ENCODE measurements at places on chromosomes 3 and 15.

DNA sequence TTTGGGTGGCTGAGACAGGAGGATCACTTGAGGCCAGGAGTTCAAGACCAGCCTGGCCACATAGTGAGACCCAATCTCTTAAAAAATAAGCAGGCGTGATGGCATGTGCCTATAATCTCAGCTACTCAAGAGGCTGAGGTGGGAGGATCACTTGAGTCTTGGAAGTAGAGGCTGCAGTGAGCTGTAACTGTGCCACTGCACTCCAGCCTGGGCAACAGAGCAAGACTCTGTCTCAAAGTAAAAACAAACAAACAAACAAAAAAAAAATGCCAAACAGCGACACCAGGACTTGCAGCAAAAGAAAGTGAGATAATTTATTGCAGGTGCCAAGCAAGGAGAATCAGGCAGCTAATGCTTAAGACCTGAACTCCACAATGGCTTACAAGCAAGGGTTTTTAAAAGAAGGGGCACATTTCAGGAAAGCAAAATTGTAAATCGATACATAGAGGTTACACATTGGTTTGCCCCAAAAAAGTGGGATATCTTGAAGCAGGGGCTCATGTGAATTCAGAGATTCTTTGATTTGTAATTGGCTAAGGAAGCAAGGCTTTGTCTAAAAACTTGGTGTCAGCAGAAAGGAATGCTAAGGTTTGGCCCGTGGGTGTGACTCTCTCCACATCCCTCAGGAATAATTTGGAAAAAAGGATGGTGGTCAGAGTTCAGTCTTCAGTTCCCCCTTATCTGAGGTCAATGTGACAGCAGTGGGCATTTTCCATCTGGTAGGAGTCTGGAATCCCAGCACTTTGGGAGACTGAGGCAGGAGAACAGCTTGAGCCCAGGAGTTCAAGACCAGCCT is 5.2 kb upstream of the MPI start:
- DNase-seq: no peak

GRCh38 chr3:139671863-139672646 is 5.7 kb downstream of the NMNAT3 start:
- DNase-seq: no peak

DNA sequence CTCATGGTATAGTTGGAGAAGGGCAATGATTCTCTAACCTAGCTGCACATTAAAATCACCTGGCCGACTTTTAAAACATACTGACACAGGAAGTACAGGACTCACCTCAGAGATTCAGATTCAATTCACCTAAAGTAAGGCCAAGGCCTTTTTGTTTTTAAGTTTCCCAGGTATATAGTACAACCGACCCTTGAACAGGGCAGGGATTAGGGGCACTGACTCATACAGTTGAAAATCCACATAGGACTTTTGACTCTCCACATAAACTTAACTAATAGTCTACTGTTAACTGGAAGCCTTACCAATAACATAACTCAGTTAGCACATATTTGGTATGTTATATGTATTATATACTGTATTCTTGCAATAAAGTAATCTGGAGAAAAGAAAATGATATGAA is 129.5 kb upstream of the ABI3BP start:
- no peak for DNase-seq

DNA sequence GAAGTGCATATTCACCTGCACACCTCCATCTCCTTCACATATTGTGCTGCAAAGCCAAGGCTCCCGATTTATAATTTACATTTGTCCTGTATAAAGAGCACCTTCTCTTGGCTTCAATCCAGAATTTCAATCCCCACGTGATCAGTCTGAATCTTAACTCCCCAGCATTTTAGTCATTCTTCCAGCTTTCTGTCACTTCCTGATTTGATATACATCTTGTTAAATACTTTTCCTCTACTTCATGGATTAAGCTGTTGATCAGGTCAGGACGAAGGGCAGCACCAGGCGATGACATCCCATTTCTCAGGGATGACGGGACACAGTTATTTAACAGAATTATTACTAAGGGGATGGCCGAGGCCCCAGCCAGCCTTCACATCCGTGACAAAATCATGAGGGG is 212.5 kb downstream of the EPHB1 start:
- no peak for DNase-seq

GRCh38 chr15:97521381-97522285 is 438.9 kb upstream of the ARRDC4 start:
- DNase-seq: no peak

- no peak for DNase-seq
These were observed 210.4 kb upstream of the NDN start for GRCh38 chr15:23897531-23897930.

GRCh38 chr3:171660188-171660587 is 150.1 kb downstream of the PLD1 start:
- DNase-seq: no peak

DNA sequence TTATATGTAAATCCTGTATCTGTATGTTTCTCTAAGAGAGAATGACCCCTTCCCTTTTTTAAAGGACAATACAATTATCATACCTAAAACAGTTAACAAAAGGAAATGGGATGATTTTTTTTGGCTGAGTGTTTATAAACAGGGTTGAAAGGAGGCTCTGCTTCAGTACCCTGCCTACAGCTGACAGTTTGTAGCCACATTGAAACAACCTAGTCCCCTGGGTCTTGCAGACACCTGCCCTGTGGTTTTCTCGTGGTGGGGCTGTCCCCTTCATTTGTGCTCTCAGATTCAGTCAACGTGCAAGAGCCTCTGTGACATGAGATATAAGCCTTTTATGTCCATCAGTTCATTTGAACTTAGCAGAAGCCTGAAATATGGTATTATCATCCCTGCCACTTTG is 2.3 kb upstream of the HMCES start:
- DNase-seq: no peak

DNA sequence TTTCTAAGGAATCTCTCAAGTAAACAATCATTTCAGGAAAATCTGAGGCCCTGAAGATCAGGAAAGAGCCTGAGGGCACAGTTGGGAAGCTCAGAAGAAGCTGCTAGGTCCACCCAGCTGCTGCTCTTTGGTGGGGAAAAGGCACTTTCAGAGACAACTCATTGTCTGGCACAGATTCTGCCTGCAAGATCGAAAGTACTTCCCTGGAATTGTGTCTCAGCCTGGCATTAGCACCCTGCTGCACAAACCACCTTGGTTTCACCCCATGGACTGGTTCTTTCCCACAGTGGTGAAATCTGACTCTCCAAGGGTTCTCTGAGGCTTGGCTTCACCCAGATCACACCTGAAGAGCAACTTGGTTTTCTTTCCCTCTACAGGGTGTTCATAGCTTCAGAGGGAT is 18.7 kb downstream of the THRB start:
- DNase-seq: no peak

DNA sequence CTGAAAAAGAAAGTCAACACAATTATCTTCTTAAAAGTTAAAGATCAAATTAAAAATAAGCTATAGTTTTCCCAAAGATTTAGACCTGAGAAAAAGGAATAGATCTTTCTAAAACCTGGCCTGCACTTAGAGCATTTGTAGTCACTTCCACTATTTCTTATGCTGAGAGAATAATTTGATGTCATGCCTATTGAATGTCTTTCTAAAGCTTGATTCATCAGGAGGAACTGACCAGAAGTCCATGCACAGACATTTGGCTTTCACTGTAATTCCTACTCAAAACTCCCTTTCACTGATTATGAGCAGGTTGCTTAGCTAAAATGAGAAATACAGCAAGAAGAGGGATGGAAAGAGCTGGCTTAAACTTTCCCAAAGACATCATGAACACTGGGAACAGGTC is 4.3 kb downstream of the GREM1 start:
- DNase-seq: no peak

DNA sequence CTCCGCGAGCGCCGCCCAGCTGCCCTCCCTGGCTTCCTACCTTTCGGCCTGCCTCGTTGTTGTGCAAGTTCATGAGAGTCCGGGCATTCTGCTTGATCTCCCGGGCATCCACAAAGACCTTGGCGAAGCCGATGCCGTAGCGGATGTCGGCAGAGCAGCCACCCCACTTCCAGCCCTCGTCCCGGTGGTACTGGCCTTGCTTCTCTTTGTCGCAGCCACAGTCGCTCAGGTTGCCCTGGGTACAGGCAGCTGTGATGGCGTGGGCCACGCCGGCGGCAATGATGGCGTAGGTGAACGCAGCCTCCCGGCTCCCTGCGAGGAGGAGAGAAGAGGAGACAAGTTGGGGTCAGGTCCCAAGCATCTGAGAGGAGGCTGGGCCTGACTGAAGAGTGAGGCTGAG is 25.4 kb downstream of the WNT7A start:
- DNase-seq: no peak

GRCh38 chr3:123447749-123448517 is 957 bp downstream of the ADCY5 start:
- peak; percentile 44 for DNase-seq

GRCh38 chr3:8565376-8565775 is 63.8 kb downstream of the LMCD1 start:
- DNase-seq: no peak

DNA sequence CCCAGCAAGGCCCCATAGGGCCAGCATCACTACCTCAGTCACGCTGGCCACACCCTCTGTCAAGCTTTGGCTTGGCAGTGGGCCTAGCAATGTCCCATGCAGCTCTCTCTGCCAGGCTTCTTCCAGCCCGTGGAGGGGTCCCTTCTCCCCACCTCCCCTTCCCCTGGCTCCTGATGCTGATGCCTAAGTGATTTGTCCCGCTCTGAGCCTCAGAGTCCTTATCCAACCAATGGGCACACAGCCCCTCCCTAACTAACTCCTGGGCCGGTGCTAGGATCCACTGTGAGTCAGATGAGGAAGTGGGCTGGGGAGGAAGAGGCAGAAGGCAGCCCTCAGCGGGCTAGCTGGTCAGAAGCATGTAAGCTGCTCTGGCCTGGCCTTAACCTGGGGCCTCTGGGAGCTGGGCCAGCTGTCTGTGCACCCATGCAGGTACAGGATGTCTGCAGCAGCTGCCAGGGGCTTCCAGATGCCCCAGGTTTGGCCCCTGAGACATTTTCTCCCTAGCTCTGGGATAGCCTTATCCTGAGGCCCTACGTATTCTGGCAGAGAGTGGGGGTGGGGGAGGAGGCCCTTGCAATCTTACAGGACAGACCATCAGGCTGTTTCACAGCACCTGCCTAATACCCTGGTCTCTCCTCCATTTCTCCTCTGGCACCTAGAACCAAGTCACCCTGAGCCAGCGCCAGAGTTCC is 740 bp upstream of the ZBTB47 start:
- no peak for DNase-seq

DNA sequence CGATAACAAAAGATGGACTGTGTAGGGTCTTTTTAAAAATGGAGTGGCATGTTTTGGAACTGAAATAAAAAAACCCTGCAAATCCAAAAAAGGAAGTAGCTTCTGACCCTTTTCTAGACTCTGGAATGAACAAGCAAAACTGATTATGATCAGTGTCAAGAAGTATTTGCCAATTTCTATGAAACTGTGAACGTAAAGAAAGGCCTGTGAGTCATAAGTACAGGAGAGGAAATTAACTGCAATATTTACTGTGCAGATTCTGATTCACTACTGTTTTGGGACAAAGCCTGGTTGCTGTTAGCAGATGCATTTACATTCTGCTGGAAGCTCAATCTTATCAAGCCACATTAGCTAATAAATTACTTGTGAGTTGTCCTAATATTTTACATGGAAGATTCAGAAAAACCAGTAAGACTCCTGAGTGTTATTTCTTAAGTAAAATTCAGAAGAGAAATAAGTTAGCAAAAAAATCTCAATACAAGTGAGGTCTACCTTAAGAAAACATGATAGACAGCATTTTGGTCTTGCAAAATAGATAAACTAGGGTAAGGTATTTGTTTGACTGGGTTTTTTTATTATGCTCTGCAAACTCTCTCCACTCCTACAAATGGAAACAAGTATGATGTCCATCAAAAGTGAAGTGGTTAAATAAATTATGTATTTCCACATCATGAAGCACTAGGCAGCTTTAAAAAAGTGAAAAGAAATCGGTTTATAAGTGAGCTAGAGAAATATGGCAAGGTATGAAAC is 90.2 kb upstream of the LMOD3 start:
- DNase-seq: no peak

DNA sequence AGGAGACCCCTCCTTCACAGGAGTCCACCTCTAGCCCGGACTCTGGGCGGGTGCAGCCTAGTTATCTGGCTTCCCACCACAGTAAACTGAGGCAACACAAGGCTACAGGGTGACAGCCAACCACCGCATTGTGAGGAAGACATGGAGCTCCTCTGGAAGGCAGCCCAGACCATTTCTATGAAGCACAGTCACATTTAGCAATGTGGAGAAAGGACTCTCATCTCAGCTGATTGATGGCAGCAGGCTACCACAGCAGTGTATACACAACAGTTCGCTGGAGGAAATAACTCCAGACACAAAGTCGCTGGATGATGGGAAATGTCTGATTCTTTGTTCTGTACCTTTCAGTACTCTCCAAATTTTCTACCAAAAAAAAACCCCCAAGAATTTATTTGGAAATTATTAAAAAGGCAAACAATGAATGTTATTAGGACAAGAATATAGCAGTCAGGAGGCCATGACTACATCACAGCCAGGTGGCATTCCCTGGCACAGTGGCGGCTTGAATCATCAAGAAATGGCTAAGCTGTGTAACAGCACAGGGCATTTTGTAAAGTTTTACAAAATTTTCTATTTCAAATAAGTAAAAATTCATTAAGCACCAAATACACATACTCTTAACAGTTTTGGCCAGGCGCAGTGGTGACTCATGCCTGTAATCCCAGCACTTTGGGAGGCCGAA is 40.1 kb downstream of the FAN1 start:
- DNase-seq: no peak

GRCh38 chr3:62631488-62631887 is 243.7 kb downstream of the CADPS start:
- no peak for DNase-seq

DNA sequence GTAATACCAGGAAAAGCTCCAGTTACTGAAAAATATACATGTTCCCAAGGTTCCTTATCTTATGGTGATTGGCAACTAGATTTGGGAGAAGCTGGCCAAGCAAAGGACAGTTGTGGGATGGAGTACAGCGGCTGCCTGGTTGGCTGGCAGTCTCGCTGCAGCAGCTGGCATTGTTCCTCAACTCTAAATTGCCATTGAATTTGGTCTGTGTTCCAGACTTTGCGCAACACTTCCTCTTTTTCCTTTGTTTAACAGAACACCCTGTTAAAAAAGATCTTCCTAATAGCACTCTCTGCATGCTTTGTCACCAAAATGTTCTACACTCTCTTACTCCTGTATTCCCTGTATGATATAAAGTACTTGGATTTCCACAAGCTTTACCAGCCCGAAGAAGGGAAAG is 420.6 kb upstream of the RBMS3 start:
- DNase-seq: no peak

- DNase-seq: no peak
These were observed 61.3 kb downstream of the TBL1XR1 start for GRCh38 chr3:177135841-177136492.

GRCh38 chr3:38842266-38842965 is 26.4 kb upstream of the SCN10A start:
- no peak for DNase-seq

- DNase-seq: no peak
These were observed 391.1 kb downstream of the FGF12 start for GRCh38 chr3:192336286-192336685.

Data from stimulated activated CD4-positive, alpha-beta T cell treated with anti-CD3 and anti-CD28 coated beads, Interleukin-1b, Interleukin-23, amount 100 ng/mL, for 4 hours (primary cell).